ENCODE measurements at places on chromosomes 1 and 21.

GRCh38 chr1:101238681-101239094, 1.9 kb downstream of the S1PR1 start:
- DNase-seq, result peak; percentile 69

- no peak for DNase-seq
These were observed 4.0 kb upstream of the PROX1 start for GRCh38 chr1:213983493-213984386.

- no peak for DNase-seq
These were observed 25.5 kb downstream of the MAN1A2 start for GRCh38 chr1:117392771-117393170.

DNA sequence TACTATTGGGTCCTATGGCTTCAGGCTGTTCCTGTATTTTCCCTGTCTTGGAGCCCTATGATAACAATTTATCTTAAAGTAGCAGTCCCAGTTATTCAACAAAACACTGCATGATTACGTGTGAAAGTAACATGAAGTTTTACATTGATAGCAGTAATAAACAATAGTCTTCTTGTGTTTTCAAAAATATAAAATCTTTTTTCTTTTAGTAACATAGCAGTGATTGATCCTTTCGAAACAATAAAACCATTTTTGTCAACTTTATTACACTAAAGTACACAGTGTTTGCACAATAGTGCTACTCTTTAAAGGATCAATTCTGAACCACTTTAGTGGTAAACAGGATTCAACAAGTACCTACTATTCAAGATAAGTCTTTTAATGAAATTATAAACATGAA, 90.6 kb downstream of the GPATCH2 start:
- no peak for DNase-seq

DNA sequence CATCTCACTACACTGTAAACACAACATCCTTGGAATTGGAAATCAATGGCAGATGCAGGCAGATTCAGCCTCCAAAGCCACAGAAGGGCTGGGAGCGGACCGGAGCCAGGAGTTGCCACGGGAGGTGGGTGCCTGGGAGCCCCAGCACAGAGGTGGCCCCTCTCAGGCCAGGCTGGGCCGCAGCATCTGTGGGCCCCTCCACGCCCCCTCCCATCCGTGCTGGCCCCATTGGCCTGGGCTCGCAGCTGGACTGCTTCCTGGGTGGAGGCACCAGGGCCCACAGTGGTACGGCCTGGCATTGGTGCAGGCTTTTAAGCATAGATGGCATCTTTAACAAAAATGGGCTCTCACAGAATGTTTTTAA, 64.2 kb downstream of the SLX9 start:
- DNase-seq, result no peak

GRCh38 chr21:32482565-32483292, 70.2 kb downstream of the EVA1C start:
- no peak for DNase-seq

DNA sequence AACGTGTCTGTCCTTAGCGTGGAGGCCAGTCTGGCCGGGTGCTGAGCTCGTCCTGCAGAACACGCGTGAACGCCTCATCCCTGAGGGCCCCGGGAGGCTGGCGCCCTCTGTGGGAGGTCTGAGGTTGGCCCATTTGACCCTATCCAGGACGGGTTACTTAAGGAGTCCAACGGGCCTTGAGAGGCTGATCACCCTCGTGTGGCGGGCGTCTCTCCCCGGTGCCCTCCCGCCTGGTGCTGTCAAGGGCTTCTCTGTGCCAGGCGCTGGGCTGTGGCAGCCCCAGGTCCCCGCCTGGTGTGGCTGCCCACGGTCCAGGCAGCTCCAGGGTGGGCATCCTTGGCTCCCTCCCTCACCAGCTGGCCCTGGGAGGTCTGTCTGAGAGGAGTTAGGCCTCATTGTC, 9.7 kb downstream of the SKI start:
- DNase-seq, result no peak

GRCh38 chr1:114081437-114082303, 72.0 kb downstream of the SYT6 start:
- no peak for DNase-seq

DNA sequence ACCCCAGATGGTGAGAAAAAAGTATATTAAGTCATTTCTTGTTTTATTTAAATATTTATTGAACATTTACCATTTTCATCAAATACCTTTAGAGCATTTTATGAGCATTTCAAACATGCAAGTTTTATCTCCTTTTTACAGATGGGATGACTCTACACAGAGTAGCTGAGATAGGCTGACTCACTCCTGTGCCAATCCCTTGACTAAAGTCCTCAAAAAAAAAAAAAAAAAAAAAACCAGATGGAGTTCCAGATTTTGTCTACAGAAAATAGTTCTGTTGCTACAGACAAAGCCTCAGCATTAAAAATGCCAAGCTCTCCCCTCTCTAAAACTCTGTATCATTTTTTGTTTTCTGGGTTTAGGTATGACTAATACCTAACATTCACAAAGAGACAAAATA, 303.0 kb upstream of the PLD5 start:
- no peak for DNase-seq

GRCh38 chr1:113835686-113836290, 23.5 kb upstream of the RSBN1 start:
- no peak for DNase-seq

DNA sequence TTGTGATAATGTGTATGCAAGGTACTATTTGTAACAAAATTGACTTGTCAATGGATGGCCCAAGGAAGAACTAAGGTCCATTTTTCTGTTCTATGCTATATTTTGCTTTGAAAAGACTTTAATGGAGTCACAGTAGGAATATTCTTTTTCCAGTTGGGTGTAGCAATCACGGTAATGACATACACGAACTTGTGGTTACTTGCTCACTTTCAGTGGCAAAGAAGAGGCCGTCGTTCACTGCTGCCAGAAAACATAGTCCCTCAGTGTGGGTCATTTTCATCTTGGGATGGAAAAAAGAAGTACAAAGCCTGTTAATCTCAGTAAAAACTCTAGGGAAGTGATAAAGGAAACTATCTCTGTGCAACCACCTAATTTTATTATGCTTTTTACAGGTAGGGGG, 47.8 kb upstream of the LAMC2 start:
- no peak for DNase-seq
